ENCODE measurements at places on chromosomes 11 and 22. TPM values are rescaled to one million over a fixed set of nuclear protein-coding genes. Genes with fewer than 3 reads are reported as not detected.

GRCh38 chr11:110196241-110196754 is 100.1 kb downstream of the RDX start:
- DNase-seq = no peak

The CRYBB3 gene
- total RNA-seq = not detected

DNA sequence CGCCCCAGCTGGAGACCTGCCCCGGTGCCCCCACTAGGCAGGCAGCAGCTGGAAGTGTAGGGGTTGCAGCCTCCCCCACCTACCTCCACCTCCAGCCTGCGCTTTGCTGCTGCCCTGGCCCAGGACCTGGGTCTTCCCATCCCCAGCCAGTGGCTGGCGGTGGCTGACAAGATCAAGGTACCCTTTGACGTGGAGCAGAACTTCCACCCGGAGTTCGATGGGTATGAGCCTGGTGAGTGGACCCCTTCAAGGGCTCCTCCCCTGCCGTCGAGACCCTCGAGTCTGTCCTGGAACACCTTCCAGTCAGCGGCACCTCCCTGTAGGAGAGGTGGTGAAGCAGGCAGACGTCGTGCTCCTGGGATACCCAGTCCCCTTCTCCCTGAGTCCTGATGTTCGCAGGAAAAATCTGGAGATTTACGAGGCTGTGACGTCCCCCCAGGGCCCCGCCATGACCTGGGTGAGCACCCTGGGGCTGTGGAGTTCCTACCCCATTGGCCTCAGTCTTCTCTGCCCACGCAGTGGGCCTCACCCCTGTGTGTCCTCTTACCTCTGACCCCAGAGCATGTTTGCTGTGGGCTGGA is 4.4 kb downstream of the PGGHG start:
- DNase-seq = no peak

- no peak for DNase-seq
Observed at GRCh38 chr11:61509043-61510029, 787 bp downstream of the LRRC10B start.

GRCh38 chr22:42933485-42934091 is 76.5 kb upstream of the ARFGAP3 start:
- peak; percentile 90 for DNase-seq

The DLG2 gene
- total RNA-seq = not detected

DNA sequence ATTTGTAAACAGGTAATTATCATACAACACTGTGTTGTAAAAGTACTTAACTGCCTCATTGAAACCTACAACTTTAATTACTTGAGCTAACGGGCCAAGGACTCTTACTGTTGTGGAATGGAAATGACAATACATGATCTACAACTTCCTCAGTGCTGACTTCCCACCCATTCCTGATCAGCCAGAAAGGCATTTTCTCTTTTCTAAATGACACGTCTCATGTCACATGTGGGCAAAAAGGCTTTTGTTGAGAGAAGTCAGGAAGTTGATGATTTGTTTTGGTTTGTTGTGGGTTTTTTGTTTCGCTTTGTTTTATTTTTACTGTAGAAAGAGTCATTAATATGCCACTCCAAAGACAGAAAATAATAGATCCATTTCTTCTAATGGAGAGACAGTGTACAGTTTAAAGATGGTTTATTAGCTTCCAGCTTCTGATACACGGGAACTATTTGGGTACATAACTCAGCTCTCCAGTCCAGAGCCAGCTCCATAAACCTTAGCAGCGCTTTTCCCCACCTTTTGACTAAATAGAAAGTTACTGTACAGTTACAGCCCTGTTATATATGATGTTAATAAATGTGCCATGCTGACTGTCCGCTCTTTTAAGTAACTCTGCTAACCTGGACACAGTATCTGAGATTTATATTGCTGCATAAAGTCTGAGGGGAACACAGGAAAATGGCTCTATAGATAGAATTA is 509.4 kb upstream of the API5 start:
- no peak for DNase-seq

- DNase-seq = peak; percentile 64
Observed at GRCh38 chr22:35446365-35446764, 46.4 kb downstream of the MCM5 start.

DNA sequence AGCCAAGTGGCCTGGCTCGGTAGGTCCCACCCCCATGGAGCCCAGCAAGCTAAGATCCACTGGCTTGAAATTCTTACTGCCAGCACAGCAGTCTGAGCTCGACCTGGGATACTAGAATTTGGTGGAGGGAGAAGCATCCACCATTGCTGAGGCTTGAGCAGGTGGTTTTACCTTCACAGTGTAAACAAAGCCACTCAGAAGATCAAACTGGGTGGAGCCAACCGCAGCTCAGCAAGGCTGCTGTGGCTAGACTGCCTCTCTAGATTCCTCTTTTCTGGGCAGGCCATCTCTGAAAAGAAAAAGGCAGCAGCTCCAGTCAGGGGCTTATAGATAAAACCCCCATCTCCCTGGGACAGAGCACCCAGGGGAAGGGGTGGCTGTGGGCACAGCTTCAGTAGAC is 22.3 kb upstream of the OR5B21 start:
- DNase-seq = no peak

DNA sequence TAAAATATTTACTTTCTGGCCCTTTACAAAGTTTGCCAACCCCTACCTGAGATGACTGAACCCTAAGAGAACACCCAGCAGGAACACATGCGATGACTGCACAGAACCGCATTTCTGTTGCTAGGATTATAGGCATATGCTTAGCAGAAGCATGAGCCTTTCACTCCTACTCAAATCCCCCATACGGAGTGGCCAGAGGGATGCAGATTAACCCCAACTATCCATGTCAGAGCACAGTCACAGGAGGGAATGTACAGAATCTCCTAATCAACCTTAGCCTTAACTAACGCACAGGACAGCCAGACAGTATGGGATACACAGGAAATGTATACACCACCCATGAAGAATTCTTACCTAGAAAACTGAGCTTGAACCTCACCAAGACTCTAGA is 6.2 kb downstream of the HPS4 start:
- DNase-seq = no peak

DNA sequence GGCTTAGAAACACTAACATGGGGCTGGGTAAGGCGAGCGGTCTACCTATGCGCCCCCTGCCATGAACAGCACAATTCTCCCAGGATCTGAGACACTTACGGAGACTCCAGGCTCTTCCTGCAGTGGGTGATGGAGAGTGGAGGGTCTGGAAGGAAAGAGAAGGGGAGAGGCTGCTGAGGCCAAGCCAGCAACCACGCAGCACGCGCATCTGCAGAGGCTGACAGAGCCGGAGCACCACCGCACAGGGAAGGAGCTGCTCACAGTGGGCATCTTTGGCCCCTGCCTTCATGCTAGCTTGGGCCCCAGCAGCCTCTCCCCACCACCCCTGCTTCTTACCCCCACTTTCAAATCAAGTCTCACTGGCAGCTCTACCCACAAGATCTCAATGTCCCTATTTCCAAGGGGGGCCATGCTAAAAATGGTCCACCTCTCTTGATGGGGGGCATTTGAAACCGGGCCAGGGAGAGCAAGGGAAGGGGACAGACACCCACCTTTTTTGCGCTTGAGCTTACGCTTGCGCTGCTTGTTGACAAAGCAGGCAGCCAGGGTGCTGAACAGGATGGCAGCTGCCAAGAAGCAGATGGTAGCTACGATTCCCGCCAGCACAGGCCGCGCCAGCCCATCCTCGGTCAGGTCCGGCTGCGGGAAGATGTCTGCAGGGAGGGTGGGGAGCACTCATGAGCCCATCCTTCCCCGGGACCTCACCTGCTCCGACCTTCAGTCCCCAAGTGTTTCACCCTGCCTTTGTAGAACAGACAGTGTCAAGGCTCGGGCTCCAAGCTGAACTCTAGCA is 34.5 kb downstream of the IGSF9B start:
- no peak for DNase-seq

The SERPING1 gene
- not detected for total RNA-seq

The OR5L1 gene
- total RNA-seq = not detected

The LARGE2 gene
- total RNA-seq = 0.16 TPM

DNA sequence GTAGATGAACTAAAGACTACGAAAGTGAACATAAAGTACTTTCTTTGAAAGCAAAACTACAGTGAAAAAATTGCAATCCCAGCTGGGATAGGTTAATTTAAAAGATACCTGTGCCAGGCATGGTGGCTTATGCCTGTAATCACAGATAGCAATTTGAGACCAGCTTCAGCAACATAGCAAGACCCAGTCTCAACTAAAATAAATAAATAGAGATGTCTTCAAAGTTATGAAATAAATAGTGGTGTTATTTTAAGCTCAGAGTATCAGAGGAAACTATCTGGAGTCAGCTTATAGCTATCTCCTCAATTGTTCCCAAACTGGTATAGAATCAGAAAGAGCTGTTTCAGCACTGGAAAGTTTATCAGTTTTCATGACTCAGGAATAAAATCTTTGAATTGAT is 17.3 kb upstream of the MMP13 start:
- DNase-seq = no peak

The PLEKHB1 gene
- total RNA-seq = 48.5 TPM

- DNase-seq = no peak
Observed at GRCh38 chr11:122976734-122977469, 4.7 kb downstream of the BSX start.

The POU2AF2 gene
- total RNA-seq = not detected
